Stimulated activated CD4-positive, alpha-beta T cell treated with anti-CD3 and anti-CD28 coated beads, Interleukin-1b, Interleukin-23, amount 100 ng/mL, for 24 hours (primary cell): ENCODE measurements at places on chromosomes 6 and 20.

DNA sequence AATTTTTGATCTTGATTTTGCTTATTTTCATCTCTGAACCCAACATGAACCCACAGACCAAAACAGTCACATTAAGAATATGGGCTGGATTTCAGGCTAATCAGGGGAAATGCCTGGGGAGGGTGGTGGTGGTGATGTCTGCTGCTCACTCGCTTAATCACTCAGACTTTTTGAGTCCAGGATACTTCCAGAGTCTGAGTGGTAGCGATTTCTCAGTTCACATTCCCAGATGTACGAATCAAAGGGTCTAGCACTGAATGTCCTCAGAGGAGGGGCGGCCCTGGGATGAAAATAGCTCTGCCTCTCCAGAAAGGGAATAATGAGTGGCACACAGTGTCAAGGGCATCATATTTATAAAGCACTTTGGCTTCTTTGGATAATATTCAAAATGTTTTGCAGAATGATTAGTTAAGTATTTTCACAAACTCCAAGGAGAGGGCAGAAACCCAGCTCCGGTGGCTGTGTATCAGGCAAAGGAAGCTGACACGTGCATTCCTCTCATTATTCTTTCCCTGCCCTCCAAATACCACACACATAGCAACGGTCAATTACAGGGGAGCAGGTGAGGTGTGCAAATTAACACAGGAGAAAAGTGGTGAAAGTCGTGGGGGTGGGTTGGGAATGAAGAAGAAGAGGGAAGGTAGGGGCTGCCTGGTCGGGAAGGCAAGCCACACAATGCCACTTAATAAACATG is 345.2 kb upstream of the RSPO3 start:
- DNase-seq = no peak

- DNase-seq = no peak
Measured at GRCh38 chr6:132089173-132089572, 138.0 kb upstream of the CCN2 start.

- DNase-seq = no peak
Measured at GRCh38 chr6:143700684-143701348, 23.1 kb downstream of the PHACTR2 start.

- DNase-seq = no peak
Measured at GRCh38 chr6:46191961-46192360, 21.2 kb upstream of the ENPP5 start.

GRCh38 chr20:36314734-36315544 is 8.8 kb downstream of the DLGAP4 start:
- no peak for DNase-seq

DNA sequence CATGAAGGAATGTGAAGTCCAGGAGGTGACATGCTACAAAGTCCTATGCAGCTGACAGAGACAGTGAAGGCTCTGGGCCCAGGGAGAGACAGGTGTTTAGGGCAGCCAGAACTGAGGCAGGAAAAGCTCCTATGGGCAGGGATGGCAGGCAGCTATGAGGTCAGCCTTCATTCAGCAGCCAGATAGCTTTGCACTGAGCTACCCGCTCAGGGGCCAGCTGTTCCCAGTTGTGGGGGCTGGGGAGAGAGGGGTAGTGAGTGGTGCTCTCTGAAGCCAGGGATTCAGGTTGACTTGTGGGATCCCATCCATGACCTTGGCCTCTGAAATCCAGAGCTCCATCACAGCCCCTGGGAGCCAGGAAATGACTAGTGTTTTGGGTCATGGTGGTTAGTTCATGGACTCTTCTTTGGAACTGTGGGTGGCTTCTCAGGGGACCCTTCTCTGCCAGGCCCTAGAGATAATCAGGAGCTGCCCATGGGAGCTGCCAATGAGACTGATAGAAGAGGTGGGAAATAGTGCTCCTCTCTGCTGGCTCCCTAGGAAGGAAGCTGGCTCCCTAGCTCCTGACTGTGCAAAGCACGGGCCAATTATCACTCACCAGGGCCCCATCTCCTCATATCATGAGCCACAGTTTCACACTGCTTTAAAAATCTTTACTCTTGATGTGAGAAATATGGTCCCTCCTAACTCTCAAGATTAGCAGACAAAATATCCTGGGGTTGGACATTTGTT is 127.7 kb downstream of the VEGFA start:
- DNase-seq = no peak

- DNase-seq = no peak
Measured at GRCh38 chr6:111487661-111488060, 4.6 kb upstream of the REV3L start.

DNA sequence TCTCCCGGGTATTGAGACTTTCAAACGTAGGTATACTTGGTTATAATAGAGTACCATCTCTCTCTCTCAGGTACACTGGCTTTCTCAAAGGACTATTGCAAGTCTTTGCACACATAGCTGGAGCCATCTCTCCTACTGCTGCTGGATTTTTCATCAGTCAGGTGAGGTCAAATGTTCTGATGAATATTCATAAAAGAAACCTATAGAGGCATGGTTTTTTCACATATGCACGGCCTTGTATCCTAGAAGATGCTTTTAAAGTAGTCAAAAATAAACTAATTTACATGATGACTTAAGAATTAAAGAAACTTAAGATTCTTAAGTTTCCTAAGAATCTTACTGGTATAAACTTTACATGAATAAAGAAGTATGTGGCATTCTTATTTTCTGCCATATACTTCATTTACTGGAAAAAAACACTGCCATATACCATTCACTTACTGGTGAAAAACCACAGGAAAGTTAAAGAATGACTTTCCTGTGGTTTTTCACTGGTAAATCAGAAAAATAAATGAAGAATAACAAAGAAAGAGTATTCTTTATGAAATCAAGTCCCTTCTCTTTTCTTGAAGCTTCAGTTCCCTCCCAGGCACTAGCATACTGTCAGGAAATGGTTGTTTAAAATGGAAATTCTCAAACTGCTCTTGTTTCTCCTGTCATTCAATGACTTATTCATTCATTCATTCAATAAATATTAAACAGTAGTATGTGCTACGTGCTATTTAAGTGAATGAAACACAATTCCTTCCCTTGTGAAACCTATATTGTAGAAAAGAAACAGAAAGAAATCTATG is 23.5 kb downstream of the SLC17A4 start:
- no peak for DNase-seq

DNA sequence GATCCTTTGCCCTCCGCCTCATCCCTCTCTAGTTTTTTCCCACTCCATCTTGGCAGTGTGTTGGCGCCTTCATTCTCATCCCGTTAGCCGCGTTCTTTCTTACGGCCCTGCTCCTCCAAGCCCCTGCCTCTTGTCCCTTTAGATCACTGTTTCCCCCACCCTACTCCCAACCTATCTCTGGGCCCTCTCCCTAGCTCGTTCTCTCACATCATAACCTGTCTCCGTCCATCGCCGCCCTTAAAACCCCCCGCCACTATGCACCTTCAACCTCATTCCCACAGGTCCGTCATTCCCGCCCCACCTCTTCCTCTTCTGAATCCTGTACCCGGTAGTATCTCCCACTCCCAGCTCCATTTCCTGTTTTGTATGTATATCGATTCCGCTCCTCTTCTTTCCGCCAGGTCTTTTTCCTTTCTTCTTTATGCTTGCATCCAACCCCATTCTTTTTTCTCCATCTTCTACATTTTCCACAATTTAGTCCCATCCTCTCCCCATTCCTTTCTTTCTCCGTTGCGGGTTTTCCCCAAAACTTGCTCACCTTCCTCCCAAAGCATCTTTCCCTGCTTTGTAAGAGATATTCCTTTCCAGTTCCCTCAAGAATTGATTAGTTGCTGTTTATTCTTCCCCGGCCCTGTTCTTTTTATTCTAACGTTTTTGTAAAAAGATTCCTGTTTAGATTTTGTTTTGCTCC is 671 bp downstream of the EFHC1 start:
- DNase-seq = no peak
